ENCODE measurements at places on chromosomes 1 and 21.

DNA sequence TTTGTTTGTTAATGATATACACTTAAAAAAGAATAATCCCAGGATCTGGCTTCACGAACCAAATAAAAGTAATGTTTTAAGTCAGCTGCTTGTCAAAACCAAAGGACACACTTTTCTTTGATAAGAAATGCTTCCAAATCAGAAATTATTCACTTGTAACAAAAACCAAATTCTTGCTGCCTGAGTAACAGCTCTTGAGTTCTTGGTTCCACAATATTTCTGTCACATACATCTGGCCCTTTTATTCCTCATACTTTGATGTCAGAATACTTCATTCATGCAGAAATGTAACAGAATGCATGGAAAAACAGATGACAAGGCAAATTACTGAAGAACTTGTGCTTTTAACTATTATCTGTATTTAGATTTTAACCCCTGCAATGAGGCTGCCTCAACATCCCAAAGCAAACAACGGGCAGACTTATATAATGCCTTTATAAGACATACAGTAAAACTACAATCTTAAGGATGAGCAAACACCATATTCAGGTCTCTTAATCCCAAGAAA lies 1.5 kb downstream of the VAMP4 start:
- DNase-seq = no peak

GRCh38 chr1:162391790-162392563 lies 10.4 kb downstream of the C1orf226 start:
- DNase-seq = no peak

GRCh38 chr21:25396135-25396711 lies 211.1 kb downstream of the MRPL39 start:
- DNase-seq = no peak

GRCh38 chr1:113170519-113170918 lies 97.5 kb downstream of the LRIG2 start:
- DNase-seq = no peak

GRCh38 chr1:3033040-3033789 lies 11.9 kb downstream of the ACTRT2 start:
- DNase-seq = no peak

- no peak for DNase-seq
These were observed 221.1 kb upstream of the PBX1 start for GRCh38 chr1:164337885-164338284.

GRCh38 chr1:61046434-61046833 lies 35.9 kb upstream of the NFIA start:
- no peak for DNase-seq
